HFFc6 (cell line): ENCODE measurements at places on chromosomes 1 and 21.

DNA sequence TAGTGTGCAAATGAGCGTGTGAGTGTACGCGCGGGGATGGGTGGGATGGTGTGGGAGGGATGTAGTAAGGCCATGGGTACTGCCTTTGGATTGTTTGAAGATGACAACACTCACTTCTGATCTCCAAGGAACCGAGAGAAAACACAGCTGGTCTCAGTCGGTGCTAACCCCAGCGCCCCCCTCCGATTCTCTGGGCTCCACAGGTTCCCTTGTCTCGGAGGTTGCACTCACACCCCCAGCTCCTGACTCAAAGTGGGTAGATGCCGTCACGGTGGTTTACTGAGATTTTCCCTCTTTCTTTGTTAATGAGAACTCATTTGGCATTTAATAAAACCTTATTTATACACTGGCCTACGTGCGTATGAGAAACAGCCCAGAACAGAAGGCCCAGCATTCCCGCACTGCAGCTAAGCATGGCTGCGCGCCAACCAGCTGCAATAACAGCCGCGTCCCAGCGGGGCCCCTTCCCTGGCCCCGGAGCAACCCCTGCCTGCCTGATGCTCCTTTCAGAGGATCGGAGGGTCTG lies 25.8 kb downstream of the ABCA4 start:
- DNase-seq, result peak; percentile 21
- no peaks in the 10 kb centered on the region for H3K36me3 ChIP-seq
- peaks cover 36% of the 10 kb centered on the region for H3K4me1 ChIP-seq
- H3K27me3 ChIP-seq, result peaks cover 11% of the 10 kb centered on the region
- 0 out of 2 replicates have a peak overlapping the region, but pooled peaks have one; percentile 16 for H3K4me3 ChIP-seq
- H3K27ac ChIP-seq, result no peak overlapping the region

GRCh38 chr1:55412060-55412459 lies 196.9 kb upstream of the USP24 start:
- H3K4me3 ChIP-seq, result no peak overlapping the region
- H3K27me3 ChIP-seq, result peaks cover 5% of the 10 kb centered on the region
- no peak for DNase-seq
- H3K4me1 ChIP-seq, result no peaks in the 10 kb centered on the region
- peaks cover 16% of the 10 kb centered on the region for H3K36me3 ChIP-seq
- no peak overlapping the region for H3K27ac ChIP-seq

GRCh38 chr1:171600862-171601261 lies 21.2 kb upstream of the MYOCOS start:
- no peaks in the 10 kb centered on the region for H3K4me1 ChIP-seq
- H3K27me3 ChIP-seq, result no peaks in the 10 kb centered on the region; the same call in 1 of the 2 replicates
- peaks cover 18% of the 10 kb centered on the region; the same call in 1 of the 2 replicates for H3K36me3 ChIP-seq
- DNase-seq, result no peak

- no peak overlapping the region for H3K4me3 ChIP-seq
- no peaks in the 10 kb centered on the region for H3K27me3 ChIP-seq
- DNase-seq, result no peak
- H3K4me1 ChIP-seq, result no peaks in the 10 kb centered on the region
- H3K36me3 ChIP-seq, result no peaks in the 10 kb centered on the region; the same call in 1 of the 2 replicates
These were observed 5.8 kb downstream of the OR6P1 start for GRCh38 chr1:158564608-158565007.

DNA sequence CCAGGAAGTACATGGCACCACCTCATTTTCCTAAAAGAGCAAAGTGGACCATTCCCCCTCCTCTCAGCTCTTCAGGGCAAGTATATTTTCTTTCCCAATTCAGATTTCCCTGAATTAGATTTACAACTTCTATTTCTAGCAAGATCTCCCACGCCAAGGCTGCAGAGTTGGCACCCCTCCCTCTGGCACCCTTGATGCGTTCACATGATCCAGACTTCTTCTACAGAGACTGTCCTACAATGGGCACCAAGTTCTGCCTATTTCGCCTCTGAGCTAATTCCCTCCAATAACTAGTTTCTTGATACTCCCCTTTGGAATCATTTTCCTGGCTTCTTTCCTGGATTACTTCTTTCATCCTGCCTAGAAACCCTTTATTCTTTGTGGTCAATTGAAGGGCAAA lies 122.0 kb downstream of the CDC7 start:
- H3K4me1 ChIP-seq, result peaks cover 10% of the 10 kb centered on the region
- H3K27ac ChIP-seq, result no peak overlapping the region
- H3K36me3 ChIP-seq, result no peaks in the 10 kb centered on the region
- no peak for DNase-seq

- H3K4me3 ChIP-seq, result no peak overlapping the region
- peaks cover 7% of the 10 kb centered on the region; the same call in 1 of the 2 replicates for H3K36me3 ChIP-seq
- H3K4me1 ChIP-seq, result no peaks in the 10 kb centered on the region
- no peak overlapping the region for H3K27ac ChIP-seq
- peaks cover 4% of the 10 kb centered on the region for H3K27me3 ChIP-seq
- DNase-seq, result no peak
These were observed 183.2 kb downstream of the GRIK3 start for GRCh38 chr1:36851087-36851486.

DNA sequence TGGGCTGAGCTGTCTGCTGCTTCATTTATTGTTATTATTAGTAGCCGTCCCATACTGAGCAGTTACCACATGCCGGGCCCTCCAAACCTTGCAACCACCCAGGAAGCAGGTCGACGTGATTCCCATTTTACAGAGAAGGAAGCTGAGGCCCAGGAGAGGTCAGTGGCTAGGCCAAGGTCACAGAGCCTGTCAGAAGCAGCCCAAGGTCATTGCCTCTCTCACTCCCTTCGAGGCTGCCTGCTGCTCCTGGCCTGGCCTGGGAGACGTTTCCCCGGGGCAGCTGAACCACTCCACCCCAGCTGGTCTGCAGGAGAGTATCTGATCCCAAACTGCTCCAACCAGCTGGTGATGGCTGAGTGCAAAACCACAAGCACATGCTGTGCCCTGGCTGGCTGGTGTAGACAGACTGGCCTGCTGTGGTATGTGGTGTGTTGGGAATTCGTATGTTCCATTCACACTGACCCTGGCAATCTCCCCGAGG lies 6.5 kb downstream of the PADI4 start:
- no peak overlapping the region for H3K27ac ChIP-seq
- DNase-seq, result no peak
- no peaks in the 10 kb centered on the region for H3K36me3 ChIP-seq
- H3K4me1 ChIP-seq, result no peaks in the 10 kb centered on the region; the same call in 1 of the 2 replicates
- H3K4me3 ChIP-seq, result no peak overlapping the region

- H3K36me3 ChIP-seq, result no peaks in the 10 kb centered on the region
- peak; percentile 80 for DNase-seq
- H3K4me1 ChIP-seq, result peaks cover 59% of the 10 kb centered on the region
- peak overlapping the region; percentile 77 for H3K4me3 ChIP-seq
- H3K27ac ChIP-seq, result peak overlapping the region; percentile 95
- H3K27me3 ChIP-seq, result no peaks in the 10 kb centered on the region; the same call in none of the 2 replicates
These were observed 32.9 kb upstream of the RASAL2 start for GRCh38 chr1:178060789-178061556.

DNA sequence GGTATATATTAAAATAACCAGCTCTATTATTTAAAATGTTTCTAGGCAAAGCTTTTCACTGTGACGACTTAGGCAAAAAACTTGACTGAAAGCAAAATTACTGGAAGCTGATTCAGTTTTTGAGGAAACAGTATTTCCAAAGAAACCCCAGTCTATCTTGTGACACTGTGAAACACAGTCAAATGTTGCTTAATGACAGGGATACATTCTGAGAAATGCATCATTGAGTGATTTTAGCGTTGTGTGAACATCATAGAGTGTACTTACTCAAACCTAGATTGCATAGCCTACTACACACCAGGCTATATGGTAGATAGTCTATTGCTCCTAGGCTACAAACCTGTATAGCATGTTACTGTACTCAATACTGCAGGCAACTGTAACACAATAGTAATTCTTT lies 116.9 kb upstream of the KCNK1 start:
- DNase-seq, result no peak
- H3K4me1 ChIP-seq, result no peaks in the 10 kb centered on the region
- H3K27me3 ChIP-seq, result no peaks in the 10 kb centered on the region; the same call in 1 of the 2 replicates
- no peak overlapping the region for H3K27ac ChIP-seq

DNA sequence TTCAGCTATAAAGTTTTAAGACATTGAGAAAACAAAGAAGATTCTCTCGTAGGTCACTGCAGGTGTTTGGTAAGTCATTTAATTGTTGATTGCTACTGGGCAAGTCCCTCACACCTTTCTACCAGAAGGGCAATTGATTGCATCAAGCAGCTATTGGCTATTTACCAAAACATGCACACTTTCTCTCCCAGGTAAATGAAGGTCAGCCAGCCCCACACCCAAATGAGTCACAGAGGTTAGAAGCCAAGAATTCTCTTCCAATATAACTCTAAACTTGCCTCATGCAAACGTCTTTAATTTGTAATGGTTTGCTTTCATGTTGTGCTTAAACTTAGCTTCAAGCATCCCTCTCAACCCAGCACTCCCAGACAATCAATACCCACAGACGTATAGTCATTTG lies 475.3 kb upstream of the ADGRL2 start:
- H3K4me3 ChIP-seq, result no peak overlapping the region
- no peak overlapping the region for H3K27ac ChIP-seq
- no peak for DNase-seq
- no peaks in the 10 kb centered on the region for H3K27me3 ChIP-seq

GRCh38 chr1:246631426-246631825 lies 65.2 kb downstream of the CNST start:
- peak; percentile 75 for DNase-seq
- peaks cover 77% of the 10 kb centered on the region for H3K4me1 ChIP-seq
- peak overlapping the region; percentile 75 for H3K4me3 ChIP-seq
- H3K27me3 ChIP-seq, result no peaks in the 10 kb centered on the region

- H3K4me3 ChIP-seq, result no peak overlapping the region
- peaks cover 6% of the 10 kb centered on the region; the same call in 1 of the 2 replicates for H3K36me3 ChIP-seq
- H3K27ac ChIP-seq, result no peak overlapping the region
These were observed 36.5 kb upstream of the ARHGEF16 start for GRCh38 chr1:3417934-3418333.

DNA sequence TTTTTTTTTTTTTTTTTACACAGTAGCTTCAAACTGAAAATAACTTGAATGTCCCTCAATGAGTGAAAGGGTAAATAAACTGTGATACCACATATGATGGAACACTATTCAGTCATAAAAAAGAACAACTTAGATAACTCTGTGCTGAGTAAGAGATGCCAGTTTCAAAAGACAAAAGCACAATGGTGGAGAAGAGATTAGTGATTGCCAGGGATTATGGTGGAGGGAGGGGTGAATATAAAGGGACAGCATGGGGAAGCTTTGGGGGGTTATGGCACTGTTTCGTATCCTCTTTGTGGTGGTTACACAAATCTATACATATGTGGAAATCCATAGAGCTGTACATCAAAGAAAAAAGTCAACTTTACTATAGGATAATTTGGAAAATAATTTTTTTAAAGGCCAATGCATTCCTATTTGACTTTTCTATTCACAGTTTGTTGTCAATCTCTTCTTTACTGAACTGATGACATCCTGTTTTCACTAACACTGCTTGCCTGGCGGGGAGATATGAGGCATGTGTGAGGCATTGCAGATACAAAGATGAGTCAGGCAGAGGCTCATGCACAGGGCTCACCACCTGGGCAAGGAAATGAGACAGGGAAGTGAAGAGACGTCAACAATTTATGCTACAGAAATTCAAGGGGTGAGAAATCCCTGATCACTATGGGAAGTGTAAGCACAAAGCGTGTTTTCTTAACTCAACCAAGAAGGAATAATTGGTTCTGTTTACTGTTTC lies 302.7 kb downstream of the DUSP10 start:
- H3K4me1 ChIP-seq, result peaks cover 82% of the 10 kb centered on the region
- peaks cover 3% of the 10 kb centered on the region; the same call in 1 of the 2 replicates for H3K27me3 ChIP-seq
- DNase-seq, result peak; percentile 90
- H3K36me3 ChIP-seq, result no peaks in the 10 kb centered on the region

GRCh38 chr1:46595127-46595526 lies 8.9 kb downstream of the MKNK1 start:
- no peak overlapping the region for H3K4me3 ChIP-seq
- H3K27ac ChIP-seq, result no peak overlapping the region
- no peaks in the 10 kb centered on the region for H3K27me3 ChIP-seq
- peaks cover 16% of the 10 kb centered on the region for H3K4me1 ChIP-seq
- H3K36me3 ChIP-seq, result peaks cover 32% of the 10 kb centered on the region

DNA sequence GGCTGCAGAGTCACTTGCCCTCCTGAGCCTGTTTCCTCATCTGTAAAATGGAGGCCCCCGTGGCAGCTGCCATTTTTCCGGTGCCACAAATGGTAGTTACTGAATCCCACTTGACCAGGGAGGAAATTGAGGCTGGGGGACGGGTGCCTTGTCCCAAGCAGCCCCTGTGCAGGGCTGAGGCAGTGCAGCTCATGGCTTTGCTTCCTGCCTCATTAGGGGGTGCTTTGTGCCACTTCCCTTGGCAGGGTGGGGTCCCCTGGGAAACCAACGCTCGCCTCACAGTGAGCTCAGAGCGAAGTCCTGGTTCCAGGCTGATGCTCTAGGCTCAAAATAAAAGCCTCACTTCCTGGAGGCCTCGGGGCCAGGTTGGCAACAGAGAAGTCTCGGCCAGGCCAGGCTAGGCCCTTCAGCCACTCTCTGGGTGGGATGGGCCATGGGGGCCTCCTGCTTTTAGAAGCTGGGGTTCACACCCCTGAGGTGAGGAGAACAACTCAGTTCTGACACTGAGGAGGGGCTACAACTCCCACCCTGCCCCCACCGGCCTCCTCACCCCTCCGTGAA lies 6.8 kb downstream of the LAPTM5 start:
- no peak overlapping the region for H3K4me3 ChIP-seq
- DNase-seq, result no peak
- no peaks in the 10 kb centered on the region for H3K36me3 ChIP-seq
- no peak overlapping the region for H3K27ac ChIP-seq

GRCh38 chr1:23035823-23036452 lies 16.7 kb downstream of the KDM1A start:
- H3K4me1 ChIP-seq, result peaks cover 19% of the 10 kb centered on the region
- no peak overlapping the region for H3K4me3 ChIP-seq
- peaks cover 12% of the 10 kb centered on the region; the same call in 1 of the 2 replicates for H3K36me3 ChIP-seq
- no peaks in the 10 kb centered on the region for H3K27me3 ChIP-seq

GRCh38 chr1:55167224-55167871 lies 47.8 kb downstream of the USP24 start:
- H3K27ac ChIP-seq, result no peak overlapping the region; the same call in 1 of the 2 replicates
- H3K36me3 ChIP-seq, result peaks cover 22% of the 10 kb centered on the region
- no peak overlapping the region for H3K4me3 ChIP-seq
- H3K4me1 ChIP-seq, result peaks cover 9% of the 10 kb centered on the region; the same call in 1 of the 2 replicates
- H3K27me3 ChIP-seq, result no peaks in the 10 kb centered on the region

DNA sequence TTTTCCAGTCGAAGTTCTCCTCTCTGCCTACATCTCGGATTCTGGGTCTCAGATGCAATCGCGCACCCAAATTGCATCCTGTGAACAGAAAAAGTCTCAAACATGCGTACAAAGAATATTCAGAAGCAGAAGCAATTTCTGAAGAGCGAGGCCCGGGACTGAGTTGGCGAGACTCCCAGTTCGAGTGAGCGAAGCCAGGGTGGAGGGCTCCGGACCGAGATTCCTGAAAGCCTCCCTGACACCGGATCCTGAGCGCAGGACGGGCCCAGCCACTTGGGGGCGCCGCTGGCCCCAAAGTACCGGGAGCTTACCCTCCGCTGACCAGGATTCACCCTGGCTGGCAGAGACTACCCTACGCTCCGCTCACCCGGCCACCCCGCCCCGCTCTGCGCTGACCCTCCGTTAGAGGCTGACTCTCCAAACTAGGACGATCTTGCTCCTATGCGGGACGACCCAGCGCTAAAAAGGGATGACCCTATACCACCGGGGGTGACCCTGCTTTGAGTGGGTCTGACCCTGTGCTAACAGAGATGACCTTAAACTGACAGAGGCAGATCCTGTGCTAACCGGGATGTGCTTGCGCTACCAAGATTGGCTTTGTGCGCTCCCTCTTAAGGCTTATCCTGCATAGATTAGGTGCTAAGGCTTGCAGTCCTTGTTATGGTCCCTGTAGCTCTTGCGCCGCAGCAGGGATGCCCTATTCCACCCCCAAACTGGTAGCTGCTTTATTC lies 12.1 kb downstream of the FOXD2 start:
- H3K4me1 ChIP-seq, result no peaks in the 10 kb centered on the region
- H3K27me3 ChIP-seq, result peaks cover 28% of the 10 kb centered on the region
- H3K36me3 ChIP-seq, result no peaks in the 10 kb centered on the region
- H3K4me3 ChIP-seq, result no peak overlapping the region
- H3K27ac ChIP-seq, result no peak overlapping the region
- no peak for DNase-seq
